ENCODE measurements at places on chromosomes 12 and 14.

- DNase-seq, result no peak
Measured at GRCh38 chr12:104420868-104421267, 35.9 kb upstream of the CHST11 start.

GRCh38 chr12:84183576-84183975 is 729.0 kb downstream of the SLC6A15 start:
- DNase-seq, result no peak

GRCh38 chr12:110591451-110592051 is 8.4 kb upstream of the PPTC7 start:
- no peak for DNase-seq

- no peak for DNase-seq
Measured at GRCh38 chr14:73759183-73759713, 45.1 kb upstream of the PNMA1 start.

DNA sequence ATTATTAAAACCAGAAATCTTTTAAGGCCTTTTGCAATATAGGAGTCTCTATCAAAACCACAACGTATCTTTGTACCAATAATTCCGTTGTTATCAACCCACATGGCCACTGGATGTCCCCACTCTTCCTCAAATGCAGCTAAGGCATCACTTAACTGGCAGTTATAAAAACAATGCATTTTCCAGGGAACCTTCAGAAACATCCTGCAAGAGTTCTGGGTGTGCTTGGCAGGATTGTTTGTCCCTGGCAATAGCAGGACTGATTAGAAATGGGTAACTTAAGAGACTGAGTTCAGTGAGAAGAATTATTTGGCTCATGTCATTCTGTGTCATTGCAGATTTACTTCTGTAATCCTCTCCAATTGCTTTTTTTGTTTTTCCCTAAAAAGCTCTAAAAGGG is 112.0 kb downstream of the SLC15A5 start:
- DNase-seq, result no peak

DNA sequence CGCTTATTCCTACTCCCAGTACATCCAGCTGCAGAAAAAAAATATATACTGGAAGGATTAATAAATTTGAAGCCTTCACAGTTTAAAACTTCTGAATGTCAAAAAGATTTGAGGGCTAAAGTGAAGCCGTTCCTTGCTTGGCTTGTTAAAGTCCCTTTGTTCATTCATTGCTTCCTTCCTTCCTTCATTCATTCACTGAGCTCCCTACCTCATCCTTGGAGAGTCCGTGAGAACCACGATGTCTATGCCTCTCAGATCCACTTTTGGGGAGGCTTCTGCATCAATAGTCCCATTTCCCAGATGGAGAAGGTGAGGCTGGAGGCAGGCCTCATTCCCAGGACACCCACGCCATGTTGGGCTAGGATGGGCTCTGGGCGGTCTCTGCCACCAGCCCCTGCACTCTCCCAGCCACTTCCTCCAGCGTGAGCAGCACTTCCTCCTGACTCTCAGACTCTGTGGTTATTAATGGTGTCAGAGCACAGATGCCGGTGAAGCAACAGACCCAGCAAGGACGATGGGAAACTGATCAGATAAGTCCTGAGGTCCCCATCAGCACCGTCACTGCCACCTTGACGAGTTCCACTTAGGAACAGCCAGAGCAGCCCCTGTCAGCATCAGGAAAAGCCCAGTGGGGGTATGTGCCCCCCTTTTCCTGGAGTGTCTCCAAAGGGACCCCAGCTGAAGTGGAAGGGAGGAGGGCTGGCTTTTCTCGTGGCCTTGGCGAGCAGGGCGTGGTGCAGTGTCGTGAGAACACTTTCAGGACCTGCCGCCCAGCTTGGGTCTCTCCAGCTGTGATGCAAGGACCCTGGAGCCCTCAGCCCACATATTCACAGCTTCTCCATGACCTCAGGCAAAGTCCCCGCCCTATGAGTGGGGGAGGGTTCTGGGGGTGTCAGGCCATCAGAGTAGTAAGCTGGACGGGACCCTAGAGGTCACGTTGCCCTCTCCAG is 21.2 kb downstream of the ASB2 start:
- no peak for DNase-seq

All from stimulated activated CD8-positive, alpha-beta memory T cell treated with anti-CD3 and anti-CD28 coated beads, Interleukin-2, amount 100 ng/mL, for 48 hours (primary cell).